ENCODE measurements at places on chromosomes 3 and 15.

DNA sequence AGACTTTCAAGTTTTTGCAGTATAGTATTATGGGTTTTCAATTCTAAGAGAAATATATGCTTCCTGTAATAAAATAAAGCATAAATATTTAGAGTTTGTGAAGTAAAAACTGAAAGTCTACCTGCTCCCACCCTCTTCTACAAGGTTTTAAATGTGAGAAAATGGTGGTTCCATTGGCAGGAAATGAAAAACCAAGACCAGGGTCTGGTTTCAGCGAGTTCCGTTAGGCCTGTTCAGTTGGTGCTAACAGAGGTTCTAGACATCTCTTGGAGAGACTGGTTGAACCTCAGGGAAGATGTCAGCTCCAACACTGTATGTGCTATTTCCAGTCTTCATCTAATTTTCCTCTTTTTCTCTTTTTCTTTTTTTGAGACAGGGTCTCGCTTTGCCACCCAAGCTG, 11.8 kb upstream of the MYO1E start:
- no peak for DNase-seq

DNA sequence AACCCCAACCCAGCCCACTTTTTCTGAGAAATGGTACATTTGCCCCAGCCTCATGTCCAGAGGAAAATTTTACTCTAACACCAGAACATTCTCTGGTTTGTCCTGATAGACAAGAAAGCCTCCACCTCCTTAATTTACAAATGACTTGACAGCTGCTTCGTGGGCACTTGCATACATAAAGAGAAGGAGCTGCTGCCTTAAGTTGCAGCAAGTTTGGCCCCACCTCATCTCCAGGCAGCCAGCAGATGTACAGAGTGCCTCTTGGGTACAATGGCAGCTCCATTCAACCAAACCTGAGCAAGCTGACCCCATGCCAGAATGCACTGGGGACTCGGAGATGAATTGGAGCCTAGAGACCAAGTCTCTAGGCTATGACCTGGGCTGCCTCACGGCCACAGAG, 6.2 kb upstream of the H1-8 start:
- DNase-seq = no peak

DNA sequence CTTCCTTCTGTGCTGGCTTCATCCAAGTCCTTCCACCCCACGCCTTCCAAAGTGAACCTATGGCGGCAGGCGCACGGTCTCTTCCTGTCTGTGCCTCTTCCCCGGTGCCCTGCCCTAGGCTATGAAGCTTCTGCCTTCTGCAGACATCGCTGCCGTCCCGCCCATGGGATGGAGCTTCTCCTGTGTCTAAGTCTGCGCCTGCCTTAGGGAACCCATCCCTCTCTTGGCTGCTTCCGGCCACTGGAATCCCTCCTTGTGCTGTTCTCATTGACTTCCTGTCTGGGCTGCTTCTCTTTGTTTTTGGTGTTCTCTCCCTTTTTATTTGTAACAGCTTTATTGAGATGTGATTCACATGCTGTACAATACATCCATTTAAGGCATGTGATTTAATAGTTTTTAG, 17.2 kb downstream of the CHCHD6 start:
- DNase-seq = no peak

DNA sequence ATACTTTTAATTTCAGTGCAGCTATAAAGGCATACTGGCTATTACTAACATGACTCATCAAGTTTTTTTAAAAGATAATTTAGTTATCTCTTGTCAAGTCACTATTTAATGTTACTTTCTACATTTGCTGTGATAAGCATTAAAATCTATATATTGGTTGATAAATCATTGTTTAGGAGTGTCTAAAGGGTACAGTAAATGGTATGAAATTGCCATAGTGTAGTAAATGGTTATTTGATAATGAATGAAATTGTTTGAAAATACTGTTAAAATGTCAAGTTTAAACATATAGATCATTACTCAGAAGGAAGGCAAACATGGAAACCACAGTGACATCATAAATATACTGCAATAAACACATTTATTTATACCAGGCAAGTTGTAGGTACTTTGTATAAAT, 13.2 kb upstream of the BNIP2 start:
- no peak for DNase-seq

DNA sequence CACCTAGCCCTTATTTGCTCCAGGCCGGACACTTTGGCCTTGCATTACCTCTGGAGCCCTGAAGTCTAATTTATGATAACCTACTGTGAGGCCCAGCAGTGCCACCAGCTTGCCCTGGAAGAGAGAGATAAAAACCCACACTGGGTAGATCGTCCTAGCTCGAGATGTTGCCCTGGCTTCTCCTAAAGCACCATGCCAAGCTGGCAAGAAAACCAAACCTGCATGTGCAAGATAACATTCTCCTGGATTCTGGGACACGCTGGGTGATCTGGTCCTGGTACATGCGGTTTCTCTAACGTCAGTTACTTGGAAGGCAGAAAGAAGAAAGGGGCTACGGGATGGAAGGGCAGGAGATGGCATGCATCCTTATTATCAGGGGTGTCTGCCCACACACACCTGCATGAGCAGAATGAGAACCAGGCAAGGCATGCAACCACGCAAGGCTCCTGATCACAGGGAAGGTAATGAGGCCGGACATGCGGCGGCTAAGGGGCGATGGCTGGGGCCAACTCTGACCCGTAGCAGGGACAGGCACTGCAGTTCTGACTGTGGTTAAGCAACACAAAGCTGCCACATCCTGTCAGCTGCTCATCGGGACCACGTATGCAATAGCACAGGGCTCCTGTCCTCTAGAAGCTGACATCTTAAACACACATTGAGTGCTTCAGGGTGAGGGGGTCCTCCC, 73.0 kb downstream of the OXNAD1 start:
- peak; percentile 9 for DNase-seq

All from HCEC 1CT (cell line).